ENCODE measurements at places on chromosomes 1 and 21. TPM values are rescaled to one million over a fixed set of nuclear protein-coding genes. Genes with fewer than 3 reads are reported as not detected.

DNA sequence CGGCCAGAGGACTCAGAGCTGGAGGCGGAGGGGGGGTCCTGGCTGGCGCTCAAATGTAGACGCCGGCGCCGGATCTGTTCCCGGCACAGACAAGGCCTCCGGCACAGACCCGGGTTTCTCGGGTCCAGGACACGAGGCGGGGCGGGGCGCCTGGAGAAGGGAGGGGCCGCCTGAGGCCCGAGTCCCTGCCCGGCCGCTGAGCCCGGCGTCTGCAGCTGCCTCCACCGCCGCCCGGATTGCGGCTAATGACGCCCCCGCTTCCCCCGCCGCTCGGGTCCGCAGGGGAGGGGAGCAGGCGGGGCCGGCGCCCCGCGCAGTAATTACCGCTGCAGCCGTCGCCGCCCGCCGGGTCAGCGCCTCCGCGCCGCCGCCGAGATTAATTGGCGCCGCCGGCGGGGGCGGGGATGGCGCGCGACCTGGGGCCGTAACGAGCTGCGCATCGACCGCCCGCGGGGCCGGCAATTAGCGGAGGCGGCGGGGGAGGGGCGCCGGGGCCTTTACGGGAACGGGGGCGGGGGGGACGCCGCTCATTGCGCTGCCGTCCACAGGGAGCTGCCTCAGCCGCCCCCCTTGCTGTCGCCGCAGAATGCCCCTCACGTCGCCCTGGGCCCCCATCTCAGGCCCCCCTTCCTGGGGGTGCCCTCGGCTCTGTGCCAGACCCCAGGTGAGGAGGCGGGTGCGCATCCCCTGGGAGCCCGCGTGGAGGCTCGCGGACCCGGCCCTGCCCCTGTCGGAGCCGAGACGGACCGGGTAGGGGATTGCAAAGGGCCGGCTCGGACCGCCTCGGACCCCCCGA is 17.3 kb downstream of the NOC2L start:
- no peak for DNase-seq

GRCh38 chr1:169563019-169563615 is 23.2 kb downstream of the F5 start:
- DNase-seq: no peak

DNA sequence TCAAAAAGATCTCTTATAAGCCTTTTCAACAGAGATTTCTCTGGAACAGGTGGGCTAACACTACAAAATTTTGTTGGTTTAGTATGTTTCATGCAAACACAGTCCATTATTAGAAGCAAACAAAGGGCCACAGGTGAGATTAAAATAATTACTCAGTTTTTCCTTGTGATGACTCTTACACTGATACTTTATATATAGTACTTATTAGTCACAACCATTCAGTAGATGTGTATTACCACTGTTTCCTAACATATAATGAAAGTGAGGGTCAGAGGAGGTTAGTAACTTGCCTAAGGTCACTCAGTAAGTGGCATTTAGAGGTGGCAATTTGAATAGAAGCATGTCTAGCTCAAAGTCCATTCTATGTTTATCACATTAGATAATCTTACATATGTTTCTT is 44.2 kb downstream of the CYYR1 start:
- DNase-seq: no peak

- DNase-seq: no peak
These were observed 106.4 kb upstream of the MAGI3 start for GRCh38 chr1:113283914-113284313.

GRCh38 chr1:5681654-5682053 is 310.6 kb downstream of the NPHP4 start:
- no peak for DNase-seq

DNA sequence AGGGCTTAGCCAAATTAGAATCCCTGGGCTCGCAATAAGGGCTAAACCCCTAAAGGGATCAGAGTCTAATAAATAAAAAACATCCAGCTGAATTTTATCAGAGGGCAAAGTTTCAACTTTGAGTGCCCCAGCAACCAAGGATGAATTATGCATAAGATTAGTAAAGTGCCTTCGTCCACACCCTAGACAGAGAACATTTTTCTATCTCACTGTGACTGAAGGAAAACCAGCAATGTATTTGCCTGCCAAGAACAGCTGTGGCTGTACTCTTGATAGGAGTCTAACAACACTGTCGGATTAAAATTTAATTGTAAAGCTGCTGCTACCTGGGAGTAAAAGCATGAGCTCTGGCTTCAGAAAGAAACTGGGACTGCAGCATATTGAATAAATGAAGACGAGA is 23.3 kb downstream of the WNT2B start:
- no peak for DNase-seq

- no peak for DNase-seq
These were observed 42.7 kb downstream of the FAAP20 start for GRCh38 chr1:2151911-2152310.

DNA sequence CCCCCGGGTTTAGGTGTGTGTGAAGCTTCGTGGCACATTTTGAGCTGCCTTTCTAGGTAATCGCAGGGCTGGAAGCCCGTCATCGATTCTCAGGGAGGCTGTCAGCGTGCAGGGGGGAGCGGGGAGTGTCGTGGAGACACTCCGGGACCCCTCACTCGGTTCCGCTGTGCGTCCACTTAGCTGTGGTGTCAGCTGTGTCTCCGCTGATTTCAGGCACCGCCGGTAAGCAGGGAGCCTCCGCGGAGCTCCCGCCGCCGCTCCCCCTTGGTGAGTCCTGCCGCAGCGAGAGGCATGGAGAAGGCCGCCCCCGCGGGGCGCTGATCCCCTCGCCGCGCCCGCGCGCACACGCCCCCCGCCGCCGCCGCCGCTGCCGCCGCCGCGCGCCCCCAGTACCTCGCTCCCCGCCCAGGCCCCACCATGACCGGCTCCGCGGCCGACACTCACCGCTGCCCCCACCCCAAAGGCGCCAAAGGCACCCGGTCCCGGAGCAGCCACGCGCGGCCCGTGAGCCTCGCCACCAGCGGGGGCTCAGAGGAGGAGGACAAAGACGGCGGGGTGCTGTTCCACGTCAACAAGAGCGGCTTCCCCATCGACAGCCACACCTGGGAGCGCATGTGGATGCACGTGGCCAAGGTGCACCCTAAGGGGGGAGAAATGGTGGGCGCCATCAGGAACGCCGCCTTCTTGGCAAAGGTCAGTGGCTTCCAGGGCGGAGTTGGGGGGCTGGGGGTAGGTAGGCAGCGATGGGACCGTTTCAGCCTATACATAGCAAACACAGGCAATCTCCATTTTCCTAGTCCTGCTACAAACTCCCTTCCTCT is 995 bp downstream of the VASH2 start:
- no peak for DNase-seq

Gene C1orf210
- not detected for total RNA-seq
